Right cardiac atrium (tissue), 5 donors: ENCODE measurements at places on chromosomes 16 and 17. TPM values are rescaled to one million over a fixed set of nuclear protein-coding genes. Genes with fewer than 3 reads are reported as not detected.

VTN gene
- 4.0 TPM for total RNA-seq

DNA sequence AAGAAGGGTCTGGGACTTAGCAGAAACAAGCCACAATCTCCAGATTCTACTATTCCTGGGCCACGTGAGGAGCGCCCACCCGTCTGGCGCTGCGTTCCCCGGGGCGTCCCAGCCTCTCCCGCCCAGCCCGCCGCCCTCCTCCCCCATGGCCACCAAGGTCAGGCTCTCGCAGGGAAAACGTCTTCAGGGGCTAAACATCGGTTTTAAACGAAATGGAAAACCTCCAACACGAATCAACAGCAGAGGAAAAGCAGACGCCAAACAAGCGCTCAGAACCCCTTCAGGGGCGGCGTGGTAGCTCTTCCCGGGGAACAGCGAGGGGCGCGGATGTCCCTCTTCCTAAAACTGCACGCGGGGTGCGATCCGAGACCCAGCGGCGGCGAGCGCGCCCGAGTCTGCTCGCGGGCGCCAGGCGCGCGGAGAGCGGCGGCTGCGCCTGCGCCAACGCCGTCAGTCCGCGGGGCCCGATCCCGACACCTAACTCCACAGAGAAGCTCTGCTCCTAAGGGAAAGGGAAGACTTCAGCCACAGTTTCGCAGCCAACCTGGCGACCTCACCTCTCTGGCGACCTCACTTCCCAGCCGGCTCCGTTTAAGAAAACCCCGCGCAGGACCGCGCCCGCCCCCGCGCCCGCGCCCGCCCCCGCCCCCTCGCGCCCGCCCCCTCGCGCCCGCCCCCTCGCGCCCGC is 505 bp upstream of the COG1 start:
- peak; percentile 87 for DNase-seq

DNA sequence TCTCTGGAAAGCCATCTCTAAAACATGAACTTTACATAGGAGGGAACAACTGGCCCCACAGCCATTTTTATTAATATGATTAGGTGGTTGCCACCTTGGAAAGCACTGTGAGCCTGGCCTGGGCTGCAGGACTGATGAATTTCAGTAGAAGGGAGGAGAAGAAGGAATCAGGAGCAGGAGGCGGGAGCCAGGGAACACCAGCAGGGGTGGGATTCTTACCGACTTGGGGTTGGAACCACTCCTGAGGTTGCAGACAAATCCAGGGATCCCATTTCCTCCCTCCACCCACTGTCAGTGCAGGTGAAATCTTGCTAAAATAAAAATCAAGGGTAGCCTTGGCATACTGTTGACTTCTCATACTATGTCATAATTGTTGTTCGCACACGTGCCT is 16.9 kb upstream of the MAP3K14 start:
- no peak for DNase-seq

KRT39 gene
- total RNA-seq: not detected

- DNase-seq: no peak
Measured at GRCh38 chr17:80212511-80212910, 7.6 kb downstream of the SGSH start.

DNA sequence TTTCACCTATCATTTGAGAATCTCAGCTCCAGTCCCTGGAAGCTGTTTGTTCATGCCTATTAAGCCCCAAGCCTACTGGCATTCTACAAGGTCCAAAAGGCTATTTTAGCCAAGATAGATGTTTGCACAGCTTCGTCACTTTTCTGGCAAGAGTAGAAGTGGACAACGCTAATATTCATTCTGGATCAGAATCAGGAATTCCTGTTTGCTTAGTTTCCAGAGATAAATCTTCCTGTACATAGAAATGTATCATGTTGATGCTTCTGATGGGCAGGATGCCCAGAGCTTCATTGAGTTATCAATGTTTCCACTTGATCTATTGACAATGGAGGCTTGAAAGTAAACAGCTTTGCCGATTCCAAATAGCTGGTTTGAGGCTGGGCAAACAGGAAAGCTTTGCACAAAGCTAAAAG is 260.7 kb upstream of the CA10 start:
- DNase-seq: no peak

PKMYT1 gene
- not detected for total RNA-seq

DNA sequence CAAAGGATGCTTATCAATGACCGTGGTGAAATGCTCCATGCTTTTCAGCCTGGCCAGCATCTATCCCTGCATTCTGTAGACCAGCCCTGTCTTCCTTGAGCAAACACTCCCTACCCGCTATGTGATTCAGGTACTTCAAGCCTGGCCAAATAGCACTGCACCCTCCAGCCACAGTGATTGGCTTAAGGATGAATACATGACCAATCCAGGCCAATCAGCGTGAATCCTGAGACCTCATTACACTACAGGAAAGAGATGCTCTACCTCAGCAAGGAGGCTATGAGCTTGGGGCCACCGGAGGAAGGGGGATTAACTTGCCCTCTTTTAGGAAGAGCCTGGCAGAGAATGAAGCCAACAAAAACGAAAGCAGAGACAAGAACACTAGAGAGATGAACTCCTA is 162.5 kb downstream of the ZNF423 start:
- DNase-seq: no peak

DNA sequence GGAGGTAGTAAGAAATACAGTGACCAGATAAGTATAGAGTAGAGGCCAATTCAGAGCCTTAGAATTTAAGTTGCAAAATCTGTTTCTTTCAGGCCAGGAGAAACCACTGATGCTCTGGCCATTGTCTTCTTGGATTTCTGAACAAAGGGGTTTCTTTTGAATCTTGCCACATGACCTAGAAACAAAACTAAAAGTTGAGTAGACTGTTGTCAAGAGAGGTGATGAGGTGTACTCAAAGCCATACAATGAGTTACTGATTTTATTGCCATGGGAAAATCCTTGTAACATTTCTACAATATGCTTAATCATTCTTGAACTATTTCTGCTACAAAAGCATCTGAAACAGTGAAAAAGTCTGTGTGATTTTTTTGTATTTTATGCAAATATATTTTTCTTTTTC is 881.3 kb downstream of the CDH11 start:
- DNase-seq: no peak

DNA sequence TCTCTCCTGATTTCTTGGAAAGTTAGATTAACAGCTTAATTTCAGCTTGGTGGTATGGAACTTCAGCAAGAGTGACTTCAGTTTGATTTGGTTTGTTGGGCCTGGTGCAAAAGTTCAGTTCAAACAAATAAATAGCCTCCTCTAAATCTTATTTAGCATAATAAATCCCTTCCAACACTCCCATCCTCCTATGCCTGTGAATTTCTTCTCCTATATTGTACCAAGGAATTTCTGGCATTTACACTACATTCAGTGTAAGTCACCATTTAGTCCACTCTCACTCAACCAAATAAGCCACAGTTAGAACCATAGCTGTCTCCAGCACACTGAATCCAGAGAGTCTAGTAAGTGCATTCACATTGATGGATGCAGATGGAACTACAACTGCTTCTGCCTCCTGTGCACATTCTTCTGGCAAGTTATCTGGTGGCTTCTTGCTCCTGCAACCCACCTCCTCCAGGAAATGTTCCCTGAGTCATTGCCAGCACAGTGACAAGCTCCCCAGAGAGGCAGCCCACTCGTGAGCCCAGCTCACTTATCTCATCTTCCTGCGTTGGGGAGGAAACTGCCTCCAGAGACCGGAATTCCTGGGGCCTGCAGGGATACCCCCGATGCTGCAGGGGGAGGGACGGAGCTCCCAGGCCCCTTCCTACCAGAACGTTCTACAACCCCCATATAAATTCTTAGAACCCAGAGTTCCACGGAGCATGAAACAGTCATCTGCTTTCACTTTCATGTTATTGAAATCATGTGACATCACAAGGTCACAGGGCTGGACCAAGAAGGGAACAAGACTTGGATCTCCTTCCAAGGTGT is 318.3 kb downstream of the PHKB start:
- DNase-seq: peak; percentile 40

TRIM65 gene
- total RNA-seq: 6.7 TPM

DHX38 gene
- 44.8 TPM for total RNA-seq

GRCh38 chr16:80627108-80627507 is 86.3 kb downstream of the DYNLRB2 start:
- no peak for DNase-seq

DNA sequence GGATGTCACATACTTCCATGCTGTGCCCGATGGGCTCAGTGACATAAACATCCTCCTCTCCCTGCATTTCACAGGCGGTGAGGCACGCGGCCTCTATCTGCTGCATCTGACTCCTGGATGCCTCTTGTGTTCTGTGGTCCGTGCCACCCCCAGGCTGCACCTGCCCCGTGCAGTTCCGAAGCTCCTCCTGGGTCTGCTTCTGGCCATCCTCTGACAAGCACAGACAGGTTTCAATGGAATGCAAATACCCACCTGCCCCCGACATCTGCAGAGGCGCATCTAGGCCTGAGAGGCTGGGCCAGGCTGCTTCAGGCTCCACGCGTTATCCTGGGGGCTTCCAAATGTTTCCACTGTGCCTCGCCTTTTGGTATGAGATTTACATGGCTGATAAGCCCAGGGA is 46.3 kb upstream of the DNAH17 start:
- DNase-seq: no peak

CD19 gene
- total RNA-seq: 0.20 TPM

DNA sequence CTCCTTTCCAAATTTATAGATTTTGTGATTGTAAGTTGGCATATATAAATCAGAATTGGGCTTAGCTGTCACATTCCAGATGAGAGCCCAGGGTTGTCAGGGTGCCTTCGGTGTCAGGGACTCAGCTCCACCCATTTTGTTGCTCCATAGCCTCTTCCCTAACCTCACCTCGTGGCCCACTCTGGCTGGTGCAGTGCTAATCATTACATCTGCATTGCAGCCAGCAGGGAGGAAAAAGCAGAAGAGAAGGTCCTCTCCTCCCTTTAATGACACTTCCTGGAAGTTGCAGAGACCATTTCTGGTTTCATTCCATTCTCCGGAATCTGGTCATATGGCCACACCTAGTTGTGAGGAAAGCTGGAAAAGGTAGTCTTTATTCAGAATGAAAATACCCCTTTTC is 113.3 kb downstream of the CCT6B start:
- DNase-seq: no peak

- DNase-seq: no peak
Measured at GRCh38 chr16:79076047-79076767, 524.3 kb downstream of the MAF start.
